ENCODE measurements at places on chromosomes 5 and 9. TPM values are rescaled to one million over a fixed set of nuclear protein-coding genes. Genes with fewer than 3 reads are reported as not detected.

DNA sequence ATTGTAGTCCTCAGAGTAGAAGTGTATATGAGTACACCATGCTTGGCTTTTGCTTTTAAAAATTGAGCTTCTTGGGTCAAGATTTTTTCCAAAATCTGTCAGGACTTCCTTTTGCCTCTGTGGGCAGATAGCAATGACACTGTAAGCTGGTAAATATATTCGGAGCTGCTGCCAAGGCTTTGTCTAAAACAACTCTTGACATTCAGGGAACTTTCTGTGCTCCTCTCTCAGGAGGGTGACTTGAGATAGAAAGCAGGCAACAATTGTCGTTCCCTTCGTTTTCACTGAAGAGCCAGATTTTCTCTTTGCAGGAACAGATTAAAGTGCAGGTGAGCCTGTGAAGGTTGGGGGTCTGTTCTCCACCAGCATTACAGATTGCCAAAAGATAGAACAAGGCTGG lies 230.5 kb downstream of the MAST4 start:
- no peak for DNase-seq

P4HA2 gene
- total RNA-seq, result 87.2 TPM

RAB3C gene
- total RNA-seq, result 0.21 TPM

ENC1 gene
- 54.6 TPM for total RNA-seq

C9 gene
- not detected for total RNA-seq

DNA sequence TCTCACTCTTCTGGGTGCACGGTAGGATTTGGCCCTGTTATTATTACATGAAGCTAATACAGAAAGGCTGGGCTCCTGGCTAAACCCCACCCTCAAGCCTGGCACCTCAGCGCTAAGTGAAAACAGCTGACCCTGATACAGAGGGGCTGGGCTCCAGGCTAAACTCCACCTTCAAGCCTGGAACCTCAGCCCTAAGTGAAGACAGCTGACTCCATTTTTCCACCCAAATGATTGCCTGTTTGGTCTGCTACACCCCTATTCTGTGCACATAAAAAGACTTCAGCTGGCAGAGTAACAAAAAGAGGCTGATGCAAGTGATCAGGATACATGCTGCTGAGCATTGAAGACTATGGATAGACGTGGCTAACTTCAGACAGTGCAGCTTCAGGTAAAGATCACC lies 148.4 kb upstream of the CLINT1 start:
- no peak for DNase-seq

Measured in tongue (tissue), 3 donors.